ENCODE measurements at places on chromosomes 12 and 14.

GRCh38 chr14:29716150-29716549 lies 211.5 kb downstream of the PRKD1 start:
- peak; percentile 46 for DNase-seq

DNA sequence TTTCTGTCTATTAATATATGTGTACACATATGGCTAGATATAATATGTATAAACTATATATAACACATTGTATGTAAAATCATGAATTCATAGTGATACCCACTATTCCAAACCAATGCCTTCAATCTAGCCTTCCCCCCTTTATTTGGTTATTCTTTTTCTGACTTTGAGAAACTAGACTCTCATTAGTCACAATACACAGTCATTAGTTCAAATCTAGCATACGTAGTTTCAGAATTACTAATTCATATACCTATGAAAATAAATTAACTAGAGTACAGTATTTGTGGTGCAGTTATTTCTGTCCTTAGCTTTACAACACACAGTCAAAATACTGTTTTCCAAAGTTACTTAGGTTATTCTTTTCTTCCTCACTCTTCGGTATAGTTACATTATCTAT lies 268.2 kb downstream of the DPF3 start:
- no peak for DNase-seq

DNA sequence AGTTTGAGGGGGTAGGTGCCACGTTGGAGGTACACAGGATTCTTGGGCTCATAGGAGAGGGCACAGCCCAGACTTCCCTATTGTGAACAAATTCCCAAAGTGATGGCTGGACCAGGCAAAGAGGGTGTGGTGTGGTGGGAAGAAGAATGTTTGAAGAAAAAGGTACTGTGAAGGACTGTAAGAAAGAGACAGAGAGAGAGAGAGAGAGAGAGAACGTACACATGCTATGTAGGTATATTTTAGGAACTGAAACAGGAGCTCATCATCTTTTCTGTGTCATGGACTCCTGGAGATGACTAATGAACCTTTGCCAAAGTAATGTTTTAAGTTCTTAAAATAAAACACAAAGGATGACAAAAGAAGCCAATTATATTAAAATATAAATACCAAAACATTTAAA lies 24.5 kb downstream of the SLC17A8 start:
- no peak for DNase-seq

- DNase-seq, result no peak
Observed at GRCh38 chr14:23670481-23670880, 34.3 kb downstream of the DHRS2 start.

DNA sequence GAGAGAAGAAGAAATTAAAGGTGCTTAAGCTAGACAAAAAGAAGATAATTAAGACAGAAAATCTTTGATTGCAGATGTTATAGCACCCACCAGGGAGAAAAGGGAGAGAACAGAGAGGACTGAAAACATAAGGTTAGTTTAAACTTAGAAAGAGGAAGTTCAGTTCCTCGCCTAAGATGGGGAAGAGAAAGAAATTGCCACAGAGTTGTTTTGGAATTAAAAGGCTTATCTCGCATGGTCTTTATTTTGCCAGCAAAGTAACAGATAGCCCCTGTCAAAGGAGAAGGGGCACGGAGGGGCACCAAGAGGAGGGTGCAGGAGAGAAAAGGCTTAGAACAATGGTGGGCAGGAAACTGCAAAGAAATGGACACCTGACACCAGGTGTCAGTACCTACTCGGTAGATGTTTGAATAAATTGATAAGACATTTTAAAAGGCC lies 17.8 kb upstream of the OXA1L start:
- DNase-seq, result no peak
